Muscle of arm (tissue), 14 donors: ENCODE measurements at places on chromosomes 11 and 22. TPM values are rescaled to one million over a fixed set of nuclear protein-coding genes. Genes with fewer than 3 reads are reported as not detected.

Gene MPZL3
- polyA plus RNA-seq = 0.49 TPM

Gene TRIM22
- 5.8 TPM for polyA plus RNA-seq

Gene KDM4E
- 0.09 TPM for polyA plus RNA-seq

Gene APOBEC3A
- 3.8 TPM for polyA plus RNA-seq

Gene OLFML1
- not detected for polyA plus RNA-seq

Gene ESAM
- 43.8 TPM for polyA plus RNA-seq

- no peak for DNase-seq
Measured at GRCh38 chr11:8383227-8383626, 119.5 kb upstream of the LMO1 start.

DNA sequence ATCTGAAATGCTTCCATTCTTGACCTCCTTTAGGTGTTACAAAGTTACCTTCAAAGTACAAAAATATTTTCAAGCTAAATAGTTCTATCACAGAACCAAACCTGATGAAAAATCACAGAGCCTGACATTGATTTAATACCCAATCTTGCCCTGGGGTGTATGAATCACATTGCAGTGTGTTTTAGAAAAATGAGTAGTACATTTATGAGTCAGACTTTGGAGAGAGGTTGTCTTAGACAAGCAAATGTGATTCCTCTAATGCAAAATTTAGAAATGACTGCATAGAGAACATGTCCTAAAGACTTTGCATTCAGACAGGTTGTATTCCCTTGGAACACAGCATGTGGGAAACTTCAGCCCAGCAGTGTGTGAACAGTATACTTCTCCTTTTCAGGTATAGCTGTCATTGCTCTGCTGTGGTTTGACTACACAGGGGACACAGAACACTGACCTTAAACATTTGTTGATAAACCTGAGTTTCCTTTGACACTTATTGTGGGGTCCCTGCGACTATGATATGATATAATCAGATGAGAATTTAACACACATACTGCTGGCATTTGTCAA is 972.1 kb downstream of the JRKL start:
- DNase-seq = no peak

- DNase-seq = no peak
Measured at GRCh38 chr11:85922367-85922766, 67.2 kb downstream of the CCDC83 start.

DNA sequence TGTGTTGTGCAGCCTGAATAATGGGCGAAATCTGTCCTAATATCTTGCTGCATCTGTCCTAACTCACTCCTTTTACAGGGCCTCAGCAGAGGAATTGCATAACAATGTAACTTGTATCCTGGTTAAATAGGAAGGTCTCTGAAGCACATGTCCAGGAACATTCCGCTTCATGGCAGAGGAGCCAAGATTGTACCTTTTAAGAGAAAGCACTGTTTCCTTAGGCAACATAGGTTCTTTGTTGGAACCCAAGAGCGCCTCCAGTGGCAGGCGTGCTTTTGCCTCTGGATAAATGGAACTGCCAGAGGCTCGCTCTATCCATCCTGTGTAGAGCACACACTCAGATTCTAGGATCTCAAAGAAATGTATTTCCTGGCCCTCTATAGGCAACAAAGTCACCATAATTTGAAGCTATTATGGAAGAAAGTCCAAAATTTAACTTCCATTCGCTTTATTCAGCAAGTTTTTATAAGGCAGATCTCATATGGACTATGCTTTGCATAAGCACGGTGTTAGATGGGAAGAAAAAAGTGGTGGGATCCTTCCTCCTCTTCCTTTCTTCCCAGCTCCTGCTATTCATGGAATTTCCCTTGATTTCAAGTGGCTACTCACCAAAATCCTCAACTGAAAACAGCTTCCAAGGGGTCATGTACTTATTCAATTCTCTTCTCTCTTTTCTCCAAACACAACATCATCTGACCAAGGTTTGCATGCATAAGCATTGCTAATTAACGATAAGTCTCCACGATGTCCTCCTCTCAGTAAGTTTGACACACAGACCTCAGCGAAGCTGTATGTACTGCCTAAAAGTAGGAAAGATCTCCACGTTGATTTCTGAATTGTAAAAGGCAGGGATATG is at the start of gene BLID:
TSS of gene BLID (minus strand) at position 692 of the 856 bp plus-strand sequence. CDS start at position 399, 293 bp downstream.
- DNase-seq = no peak

DNA sequence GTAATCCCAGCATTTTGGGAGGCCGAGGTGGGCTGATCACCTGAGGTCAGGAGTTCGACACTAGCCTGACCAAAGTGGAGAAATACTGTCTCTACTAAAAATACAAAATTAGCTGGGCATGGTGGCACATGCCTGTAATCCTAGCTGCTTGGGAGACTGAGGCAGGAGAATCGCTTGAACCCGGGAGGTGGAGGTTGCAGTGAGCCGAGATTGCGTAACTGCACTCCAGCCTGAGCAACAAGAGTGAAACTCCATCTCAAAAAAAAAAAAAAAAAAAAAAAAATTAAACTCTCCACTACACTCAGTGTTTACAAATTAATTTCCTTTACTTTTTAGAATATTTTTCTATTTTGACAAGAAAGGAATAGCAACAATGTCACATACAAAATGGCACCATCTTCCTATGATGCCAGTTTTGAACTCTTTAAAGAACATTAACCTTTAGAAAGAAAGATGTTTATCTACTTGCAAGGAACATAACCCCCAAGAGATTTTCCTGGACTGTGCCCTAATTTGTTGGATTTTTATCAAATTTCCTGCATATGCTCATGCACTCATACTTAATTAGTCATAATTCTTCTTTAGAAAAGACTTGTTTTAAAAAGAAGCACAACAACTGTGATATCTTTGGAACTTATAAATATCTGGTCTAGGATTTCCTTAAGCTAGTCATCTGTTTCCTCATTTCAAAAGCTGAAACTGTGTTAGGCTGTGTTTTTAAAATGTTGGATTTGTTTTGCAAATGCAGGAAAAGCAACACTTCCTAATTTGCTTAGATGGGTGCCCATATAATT is 22.6 kb upstream of the HIPK3 start:
- DNase-seq = no peak

- DNase-seq = no peak
Measured at GRCh38 chr11:67644042-67644441, 4.5 kb upstream of the TBX10 start.

DNA sequence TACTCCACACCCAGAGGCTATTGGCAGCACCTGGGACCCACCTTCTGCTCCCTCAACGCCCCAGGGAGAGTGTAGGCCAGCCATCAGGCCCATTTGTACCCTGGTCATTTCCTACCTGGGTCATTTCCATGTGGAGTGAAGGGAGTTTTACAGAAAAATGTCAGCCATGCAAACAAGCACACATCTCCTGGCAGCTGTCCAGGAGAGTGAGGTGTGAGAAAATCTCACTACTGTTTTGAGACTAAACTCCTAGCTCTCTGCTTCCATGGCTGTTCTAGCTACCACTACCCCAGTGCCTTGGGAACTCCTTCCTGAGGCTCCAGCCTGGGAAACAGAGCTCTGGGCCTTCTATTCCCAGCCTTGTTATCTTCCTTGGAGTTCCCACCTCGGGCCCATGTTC is 2.8 kb upstream of the TMPRSS13 start:
- no peak for DNase-seq

DNA sequence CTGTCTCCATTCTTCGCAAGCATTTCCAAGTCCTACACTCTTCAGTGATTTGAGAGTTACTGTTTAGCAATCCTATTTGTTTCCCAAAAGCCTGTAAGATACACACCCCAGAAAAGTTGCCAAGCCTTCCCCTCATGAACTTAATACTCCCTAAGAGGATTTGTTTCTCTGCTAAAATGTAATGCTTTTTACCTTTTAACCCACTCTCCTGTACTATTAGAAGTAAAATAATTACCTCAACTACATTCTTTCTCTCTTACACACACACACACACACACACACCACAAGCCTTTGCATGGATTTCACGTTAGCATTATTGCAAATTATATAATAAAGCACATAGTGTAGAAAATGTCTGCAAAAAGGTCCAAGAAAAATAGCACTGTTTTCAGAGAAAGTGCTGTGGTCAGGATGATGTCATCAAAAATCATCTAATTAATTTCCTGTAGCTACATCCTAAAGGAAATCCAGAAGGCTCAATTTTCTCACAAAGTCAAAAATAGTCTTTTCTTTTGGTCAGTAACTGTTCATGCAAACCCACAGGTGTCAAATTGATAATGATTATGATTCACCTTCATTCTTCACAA is 364.1 kb upstream of the PITPNB start:
- DNase-seq = peak; percentile 73

DNA sequence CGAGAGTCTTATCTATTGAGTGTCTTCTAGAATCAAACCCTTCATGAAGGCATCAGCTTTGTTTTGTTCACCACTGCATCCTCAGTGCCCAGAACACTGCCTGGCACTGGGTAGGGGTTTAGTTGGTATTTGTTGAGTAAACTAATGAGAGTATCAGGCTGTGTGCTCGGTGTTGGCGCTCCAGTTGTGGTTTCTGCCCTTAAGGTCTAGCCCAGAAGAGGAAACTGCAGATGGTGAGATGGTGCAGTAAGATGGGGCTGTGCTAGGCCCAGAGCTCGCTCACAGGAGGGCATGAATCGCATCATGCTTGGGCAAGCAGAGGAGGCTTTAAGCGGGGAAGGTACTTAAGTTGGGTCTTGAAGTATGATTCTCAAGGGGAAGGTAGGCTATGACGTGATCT is 97.2 kb downstream of the FBXO7 start:
- no peak for DNase-seq

DNA sequence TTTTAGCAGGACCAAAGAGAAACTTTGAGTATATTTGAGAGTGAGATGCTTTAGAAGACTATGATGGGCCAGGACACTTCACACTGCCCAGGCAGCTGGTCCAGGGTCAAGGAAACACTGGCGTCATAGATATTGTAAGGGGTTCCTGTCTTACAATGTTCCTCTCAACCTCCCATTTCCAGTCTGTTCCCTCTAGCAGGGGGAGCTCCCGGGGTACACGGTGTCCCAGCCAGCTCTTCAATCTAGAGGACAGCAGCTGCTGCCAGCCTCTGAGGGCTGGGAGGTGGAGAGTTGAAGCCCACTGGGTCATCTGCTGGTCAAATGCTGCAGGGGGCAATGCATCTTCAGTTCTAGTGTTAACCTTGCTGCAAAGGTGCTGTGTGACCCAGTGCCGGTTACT is 40.7 kb upstream of the TIMP3 start:
- DNase-seq = no peak

DNA sequence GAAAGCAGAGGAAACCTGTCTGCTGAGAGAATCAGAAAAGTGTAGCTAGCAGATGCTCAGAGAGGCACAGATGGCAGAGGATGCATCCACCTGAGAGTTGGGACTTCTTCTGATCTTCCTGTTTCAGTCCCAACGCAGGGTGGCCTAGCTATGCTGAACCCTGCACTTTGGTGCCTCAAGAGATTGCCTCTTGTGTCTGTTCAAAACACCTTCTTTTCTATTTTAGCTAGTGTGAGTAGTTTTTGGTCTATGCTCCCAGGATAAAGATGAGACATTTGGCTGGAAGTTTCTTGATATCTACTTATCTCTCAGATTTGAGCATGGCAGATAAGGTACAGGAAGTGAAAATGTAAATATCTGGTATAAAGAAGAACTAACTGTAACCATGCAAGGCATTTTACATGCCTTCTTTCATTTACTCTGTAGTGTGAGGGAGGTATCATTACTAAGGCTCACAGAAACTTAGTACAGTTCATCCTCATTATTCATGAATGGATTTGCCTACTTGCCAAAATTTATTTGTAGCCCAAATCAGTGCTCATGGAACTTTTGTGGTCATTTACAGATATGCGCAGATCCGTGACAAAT is 47.0 kb upstream of the PSMA1 start:
- no peak for DNase-seq

- DNase-seq = no peak
Measured at GRCh38 chr11:94272738-94273313, 31.6 kb upstream of the IZUMO1R start.

DNA sequence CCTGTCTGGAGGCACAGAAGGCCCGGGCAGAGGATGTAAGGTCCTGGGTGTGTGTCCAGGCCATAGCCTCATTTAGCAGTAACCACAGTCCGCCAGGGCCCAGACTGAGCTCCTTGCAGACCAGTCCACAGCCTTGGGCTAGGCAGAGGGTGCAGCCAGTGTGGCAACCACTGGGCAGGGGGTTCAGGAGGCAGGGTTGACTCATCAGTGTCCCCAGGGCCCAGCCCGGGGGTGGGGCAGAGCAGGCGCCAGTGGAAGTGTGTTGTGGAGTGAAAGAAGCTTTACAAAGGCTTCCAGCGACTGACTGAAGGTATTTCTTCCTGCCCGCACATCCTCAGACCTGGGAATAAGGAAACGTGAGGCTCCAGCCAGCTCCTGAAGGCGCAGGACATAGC is 27.7 kb upstream of the WNT11 start:
- peak; percentile 33 for DNase-seq

DNA sequence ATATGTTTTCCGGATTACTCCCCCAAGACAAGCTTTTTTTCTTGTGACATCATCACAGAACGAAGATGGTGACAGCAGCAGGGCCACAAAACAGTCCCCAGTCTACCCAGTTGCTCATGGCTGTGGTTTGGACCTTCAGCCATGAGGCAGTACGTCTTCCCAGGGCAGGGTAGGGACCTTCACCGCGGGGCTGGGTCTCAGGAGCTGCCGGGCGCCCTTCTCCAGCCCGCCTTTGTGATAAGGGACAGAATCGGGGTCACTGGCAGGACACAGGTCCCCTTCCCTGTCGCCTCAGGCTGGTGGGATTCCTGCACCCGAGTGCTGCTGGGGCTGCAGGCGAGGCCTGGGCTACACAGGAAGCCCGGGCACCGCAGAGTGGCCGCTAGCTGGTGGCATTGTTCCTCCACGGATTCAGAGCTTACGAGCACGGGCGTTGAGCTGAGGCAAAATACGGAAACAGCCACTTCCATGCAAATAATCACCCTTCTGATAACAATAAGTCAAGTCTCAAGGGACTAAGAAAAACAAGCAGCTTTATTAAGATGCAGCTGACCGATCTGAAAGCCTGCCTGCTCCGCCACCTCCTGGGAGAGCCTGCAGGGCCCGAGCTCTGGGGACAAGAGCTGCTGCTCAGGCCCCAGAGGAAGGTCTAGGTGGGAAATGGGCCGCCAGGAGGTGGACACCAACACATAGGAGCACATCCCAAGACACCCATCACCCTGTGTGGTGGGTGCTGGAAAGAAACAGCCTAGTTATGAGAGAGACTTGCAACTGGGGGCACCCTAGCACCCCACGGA is 12.3 kb downstream of the TBX1 start:
- no peak for DNase-seq

DNA sequence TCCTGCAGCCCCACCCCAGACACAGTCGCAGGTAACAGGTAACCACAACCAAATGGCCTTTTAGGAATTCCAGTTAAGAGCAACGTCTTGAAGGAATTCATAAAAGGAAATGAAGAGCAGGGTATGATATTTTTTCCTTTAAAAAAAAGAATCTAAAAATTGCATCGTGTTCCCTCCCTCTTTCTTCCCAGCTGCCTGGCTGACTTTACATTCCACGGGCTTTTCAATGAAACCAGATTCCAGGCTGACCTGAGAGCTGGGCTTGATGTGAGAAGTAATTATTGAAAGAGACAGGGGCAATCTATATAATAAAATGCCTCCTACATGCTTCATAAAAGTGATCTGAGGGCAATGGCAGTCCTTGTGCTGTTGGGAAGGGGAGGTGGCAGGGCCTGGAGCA is 57.3 kb upstream of the EIF3D start:
- DNase-seq = no peak

GRCh38 chr11:2436521-2437031 is 7.7 kb downstream of the TRPM5 start:
- no peak for DNase-seq
